Sigmoid colon (tissue), 7 donors: ENCODE measurements at places on chromosomes 12 and 14. TPM values are rescaled to one million over a fixed set of nuclear protein-coding genes. Genes with fewer than 3 reads are reported as not detected.

The NRL gene
- 0.71 TPM for total RNA-seq

The NPAS3 gene
- total RNA-seq: 4.6 TPM

The ACOT6 gene
- total RNA-seq: not detected

The PRB2 gene
- total RNA-seq: not detected

The C12orf56 gene
- total RNA-seq: not detected

The WNT5B gene
- total RNA-seq: 8.4 TPM

The FAM186B gene
- total RNA-seq: 0.54 TPM

The HHIPL1 gene
- 10.8 TPM for total RNA-seq

The SERPINA12 gene
- not detected for total RNA-seq

The GZMB gene
- total RNA-seq: not detected

The TCHP gene
- total RNA-seq: 12.8 TPM

The BICD1 gene
- 13.2 TPM for total RNA-seq

The ANKRD33 gene
- total RNA-seq: not detected

The RIPK3 gene
- total RNA-seq: 3.9 TPM

The MMAB gene
- 28.9 TPM for total RNA-seq

The NTN4 gene
- 10.3 TPM for total RNA-seq

The KRT75 gene
- total RNA-seq: not detected

The OTUB2 gene
- 0.14 TPM for total RNA-seq
